ENCODE measurements at places on chromosomes 7 and 10.

DNA sequence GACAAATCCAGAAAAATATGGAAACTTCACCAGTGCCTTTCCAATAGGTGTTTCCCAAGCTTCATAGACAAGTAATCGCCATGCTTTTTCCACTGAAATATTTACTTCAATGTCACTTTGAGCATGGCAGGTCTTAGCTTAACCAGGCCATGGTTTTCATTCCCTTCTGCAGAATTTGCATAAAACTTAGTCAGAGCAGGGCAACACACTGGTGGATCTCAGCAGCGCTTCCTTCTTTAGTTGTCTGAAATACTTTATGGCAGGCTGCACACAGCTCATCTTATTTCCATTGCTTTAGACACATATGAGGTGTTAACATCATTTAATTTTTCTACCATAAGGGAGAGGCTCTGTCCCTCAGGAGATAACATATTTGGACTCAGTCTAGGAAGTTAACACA, 102.9 kb upstream of the AHR start:
- DNase-seq: no peak

DNA sequence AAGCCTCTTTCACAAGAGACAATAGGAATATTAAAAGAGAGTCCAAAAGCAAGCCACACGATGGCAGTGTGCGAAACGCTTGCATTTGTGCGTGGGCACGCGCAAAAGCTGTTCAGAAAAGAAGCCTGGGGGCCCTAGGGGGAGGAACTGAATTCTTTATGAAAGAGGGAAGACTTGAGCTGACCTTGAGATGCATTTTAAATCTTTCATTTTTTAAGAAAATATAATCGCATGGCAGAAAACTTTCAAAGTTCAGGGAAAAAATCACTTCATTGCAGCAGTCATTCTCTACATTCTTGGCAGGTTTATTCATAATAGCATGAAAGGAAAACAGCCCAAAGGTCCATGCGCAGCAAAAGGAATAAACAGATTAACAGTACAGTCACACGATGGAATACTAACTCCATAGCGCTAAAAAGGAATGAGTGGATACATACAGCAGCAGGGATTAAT, 206.5 kb upstream of the PRKCQ start:
- no peak for DNase-seq

DNA sequence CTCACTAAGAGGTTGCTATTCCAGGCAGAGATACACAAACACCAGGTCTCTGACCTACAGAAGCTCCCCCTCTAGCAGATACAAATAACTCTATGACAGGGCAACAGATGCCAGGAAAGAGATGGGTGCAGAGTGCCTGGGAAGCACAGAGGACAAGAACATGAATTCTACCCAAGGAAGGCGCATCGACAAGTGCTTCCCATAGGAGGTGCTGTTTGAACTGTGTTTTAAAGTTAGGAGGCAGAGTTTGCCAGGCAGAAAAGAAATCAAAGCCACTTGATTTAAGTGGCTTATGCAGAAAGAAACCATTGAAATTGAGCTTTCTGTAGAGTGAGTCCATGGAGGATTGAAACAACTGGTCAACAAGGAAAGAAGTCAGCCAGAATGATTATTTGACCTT, 35.3 kb upstream of the EGR2 start:
- DNase-seq: no peak

DNA sequence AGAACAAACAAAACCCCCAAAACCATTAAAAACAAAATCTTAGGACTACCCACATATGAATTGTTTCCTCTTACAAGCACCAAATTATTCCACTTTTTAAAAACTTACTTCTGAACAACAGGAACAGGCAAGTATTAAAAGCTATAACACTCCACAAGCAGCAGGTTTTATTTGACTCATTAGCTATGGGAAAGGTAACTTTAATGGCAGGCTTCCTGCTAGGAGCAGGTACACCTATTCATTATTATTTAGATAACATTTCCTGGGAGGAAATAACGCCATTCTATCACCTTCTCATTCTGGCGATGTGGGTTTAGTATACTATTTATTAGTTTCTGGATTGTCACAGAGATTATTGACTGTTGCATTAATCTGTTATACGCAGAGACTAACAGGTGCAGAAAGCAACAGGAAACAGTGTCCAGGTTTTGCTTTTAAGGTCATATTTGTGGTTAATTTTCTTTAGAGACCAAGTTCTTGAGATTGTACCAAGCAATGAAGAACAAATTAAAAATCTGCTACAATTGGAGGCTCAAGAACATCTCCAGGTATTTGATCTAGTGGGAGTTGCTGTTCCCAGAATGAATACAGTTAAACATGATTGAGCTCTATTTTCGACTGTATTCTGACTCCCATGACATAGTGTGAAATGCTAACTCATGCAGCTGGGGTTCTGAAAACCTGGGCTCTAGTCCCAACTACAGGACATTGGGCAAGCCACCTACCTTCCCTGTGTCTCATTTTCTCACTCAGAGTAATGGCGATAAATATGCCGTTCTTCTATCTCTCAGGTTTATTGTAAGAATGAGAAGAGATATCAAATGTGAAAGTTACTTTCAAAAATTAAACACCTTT, 2.0 kb downstream of the CPA2 start:
- no peak for DNase-seq

DNA sequence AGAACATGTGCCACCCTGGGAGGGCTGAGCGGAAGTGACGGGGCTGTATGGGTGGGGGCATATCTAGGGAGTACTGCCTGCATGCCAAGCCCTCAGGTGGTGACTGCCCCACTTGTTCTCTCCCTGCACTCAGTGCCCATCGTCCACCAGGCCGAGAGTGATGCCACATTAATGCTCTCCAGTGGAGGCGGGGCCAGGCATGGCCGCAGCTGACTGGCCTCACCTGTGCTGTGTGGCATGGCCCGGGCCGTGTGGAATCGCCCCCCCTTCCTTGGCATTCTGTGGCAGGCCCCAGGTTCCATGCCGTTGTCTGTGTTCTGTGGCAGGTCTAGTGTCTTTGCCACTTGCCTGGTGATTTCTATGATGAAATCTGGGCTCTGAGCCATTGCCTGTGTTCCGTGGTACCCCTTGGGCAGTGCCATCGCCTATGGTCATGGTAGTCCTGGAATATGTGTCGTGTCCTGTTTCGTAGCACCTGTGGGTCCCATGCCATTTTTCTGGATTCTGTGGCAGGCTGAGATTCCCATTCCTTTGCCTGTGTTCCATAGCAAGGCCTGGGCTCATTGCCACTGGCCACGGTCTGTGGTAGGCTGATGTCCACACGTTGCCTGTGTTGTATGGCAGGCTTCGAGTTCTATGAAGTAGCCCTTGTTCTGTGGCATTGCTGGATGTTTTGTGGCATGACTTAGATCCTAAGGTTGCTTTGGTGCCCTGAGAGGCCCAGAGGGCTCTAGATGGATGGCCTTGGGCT, 8.9 kb downstream of the FLNC start:
- DNase-seq: no peak

DNA sequence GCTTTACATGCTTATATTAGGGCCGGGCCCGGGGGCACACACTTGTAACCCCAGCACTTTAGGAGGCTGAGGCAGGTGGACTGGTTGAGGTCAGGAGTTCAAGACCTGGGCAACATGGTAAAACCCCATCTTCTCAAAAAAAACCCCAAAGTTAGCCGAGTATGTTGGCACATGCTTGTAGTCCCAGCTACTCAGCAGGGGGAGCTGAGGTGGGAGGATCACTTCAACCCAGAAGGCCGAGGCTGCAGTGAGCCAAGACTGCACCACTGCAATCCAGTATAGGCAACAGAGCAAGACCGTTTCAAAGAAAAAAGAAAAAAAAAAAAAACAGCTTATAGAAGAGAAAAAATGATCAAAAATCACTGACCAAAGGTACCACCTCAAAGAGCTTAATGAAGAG, 63.1 kb downstream of the AMZ1 start:
- DNase-seq: no peak

DNA sequence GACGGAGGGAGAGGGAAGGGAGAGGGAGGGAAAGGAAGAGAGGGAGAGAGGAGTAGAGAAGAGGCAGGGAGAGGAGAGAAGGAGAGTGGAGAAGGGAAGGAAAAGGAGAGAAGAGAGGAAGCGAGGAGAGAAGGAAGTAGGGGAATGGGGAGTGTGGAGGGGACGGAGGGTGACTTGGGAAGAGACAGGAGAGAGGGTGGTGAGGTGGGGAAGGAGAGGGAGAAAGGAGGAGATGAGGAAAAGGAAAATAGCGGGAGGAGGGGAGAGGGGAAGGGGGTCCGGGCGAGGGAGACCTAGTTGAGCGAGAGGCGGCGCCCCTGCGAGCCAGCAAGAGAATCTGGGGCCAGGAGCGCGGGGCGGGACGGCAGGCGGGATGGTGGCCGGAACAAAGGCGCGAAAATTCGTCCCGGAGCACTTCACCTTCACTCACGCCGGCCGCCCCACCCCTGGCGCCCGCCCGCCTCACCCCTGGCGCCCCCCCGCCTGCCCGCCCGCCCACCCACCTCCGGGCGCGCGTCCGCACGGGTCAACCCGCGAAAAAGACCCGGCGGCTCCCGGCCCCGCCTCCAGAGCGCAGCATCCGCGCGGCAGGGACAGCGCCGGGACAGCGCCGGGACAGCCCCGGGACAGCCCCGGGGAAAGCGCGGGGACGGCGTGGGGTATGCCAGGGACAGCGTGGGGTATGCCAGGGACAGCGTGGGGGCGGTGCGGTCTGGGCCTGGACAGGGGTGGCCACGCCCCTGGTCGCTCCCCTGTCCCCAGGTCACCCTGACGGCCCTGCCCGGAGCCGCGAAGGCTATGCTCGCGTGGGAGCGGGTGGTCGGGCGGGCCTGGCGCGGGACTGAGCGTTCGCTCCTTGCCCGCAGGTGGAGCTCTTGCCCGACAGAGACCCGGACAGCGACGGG, 4.2 kb downstream of the VSTM2A start:
- DNase-seq: no peak

DNA sequence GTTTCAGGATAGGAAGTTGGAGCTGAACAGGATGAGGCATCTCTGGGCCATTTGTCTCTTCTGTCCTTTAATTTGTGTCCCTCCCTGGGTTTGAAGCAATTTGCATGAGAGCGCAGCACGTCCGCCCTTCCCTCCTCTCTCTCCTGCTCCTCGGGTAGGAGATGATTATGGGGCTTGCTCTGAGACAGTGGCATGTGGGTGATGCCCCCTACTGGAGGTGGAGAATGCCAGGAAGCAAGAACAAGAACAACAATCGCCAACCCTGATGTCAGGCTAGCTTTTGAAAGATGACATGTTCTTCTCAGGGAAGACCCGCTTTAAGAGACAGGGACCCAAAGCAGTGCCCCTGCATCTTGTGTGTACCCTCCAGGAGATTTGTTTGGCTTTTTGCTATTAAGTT, 63.9 kb upstream of the LOXL4 start:
- no peak for DNase-seq

- DNase-seq: no peak
Observed at GRCh38 chr7:71795410-71795809, 616.7 kb downstream of the CALN1 start.

- DNase-seq: no peak
Observed at GRCh38 chr10:110617425-110618229, 26.5 kb upstream of the RBM20 start.

DNA sequence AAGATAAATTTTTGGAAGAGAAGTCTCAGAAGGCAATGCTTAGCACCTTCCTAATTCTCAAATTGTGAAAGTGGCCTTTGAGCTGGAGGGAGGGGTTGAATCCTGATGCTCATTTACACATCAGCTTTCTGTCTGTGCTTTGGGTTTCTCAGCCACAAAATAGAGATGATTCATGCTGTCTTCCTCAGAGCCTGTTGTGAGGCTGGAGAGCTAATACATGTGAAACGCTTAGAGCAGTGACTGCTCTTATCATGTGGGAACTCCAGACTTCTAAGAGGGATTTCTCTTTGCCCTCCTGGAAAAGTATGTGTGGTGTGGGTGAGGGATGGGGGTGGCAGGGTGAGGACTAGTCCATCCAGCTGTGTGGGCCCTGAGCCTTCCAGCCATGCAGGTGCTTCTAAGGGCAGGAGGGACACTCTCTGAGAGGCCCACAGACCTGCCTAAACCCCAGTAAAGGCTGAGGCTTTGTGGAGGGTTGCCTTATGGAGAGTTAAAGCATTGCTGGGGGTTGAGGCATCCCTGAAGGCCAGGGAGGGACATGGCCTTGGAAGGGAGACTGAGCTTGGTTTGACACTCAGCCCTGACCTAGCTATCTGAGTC, 4.8 kb upstream of the EVX1 start:
- no peak for DNase-seq

- no peak for DNase-seq
Observed at GRCh38 chr10:33680036-33680435, 345.6 kb upstream of the NRP1 start.

- DNase-seq: no peak
Observed at GRCh38 chr7:141954334-141954733, 7.6 kb upstream of the CLEC5A start.

DNA sequence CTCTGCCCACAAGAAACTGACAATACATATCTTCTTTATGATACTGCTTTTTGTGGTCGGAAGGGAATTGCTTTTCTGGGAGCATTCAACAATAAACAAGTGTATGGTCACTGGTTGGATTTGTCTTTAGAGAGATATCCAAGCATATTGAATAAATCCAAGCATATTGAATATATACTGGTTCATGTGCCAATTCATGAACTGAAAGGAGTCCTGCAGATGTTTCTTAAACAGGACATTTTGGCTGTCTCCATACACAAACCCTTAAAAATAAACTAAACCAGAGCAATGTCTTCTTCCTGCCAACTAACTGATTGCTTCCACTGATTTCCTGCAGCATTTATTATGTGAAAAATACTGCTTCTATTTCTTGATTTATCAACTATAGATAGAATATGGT, 173.9 kb downstream of the FOXP2 start:
- DNase-seq: no peak

GRCh38 chr7:158378978-158379377, 208.6 kb downstream of the PTPRN2 start:
- no peak for DNase-seq

- DNase-seq: no peak
Observed at GRCh38 chr10:103649654-103650423, 156.3 kb downstream of the NEURL1 start.

DNA sequence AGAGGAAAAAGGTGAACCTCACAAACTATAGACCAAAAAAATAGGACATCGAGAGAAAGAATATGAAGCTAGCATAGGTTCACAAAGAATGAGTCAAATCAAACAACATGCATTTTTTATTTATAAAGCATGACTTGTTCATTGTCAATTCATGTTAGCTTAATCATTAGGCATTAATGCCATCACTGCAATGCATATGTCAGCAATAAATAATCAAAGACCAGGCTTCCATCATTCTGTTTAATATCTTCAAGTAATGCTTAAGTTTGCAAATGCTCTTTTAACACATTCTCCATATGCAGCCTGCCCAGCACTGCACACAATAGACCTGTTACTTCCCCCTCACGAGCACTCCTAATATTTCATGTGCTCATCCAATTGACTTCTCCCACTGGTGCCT, 8.9 kb upstream of the MAGI2 start:
- DNase-seq: no peak

Measured in stimulated activated CD8-positive, alpha-beta memory T cell treated with anti-CD3 and anti-CD28 coated beads, Interleukin-12 subunit alpha, Interleukin-12 subunit beta, amount 100 ng/mL, for 4 hours (primary cell).